Posterior vena cava (tissue), 2 donors: ENCODE measurements at places on chromosomes 12 and 14.

- DNase-seq, result no peak
These were observed 47.4 kb upstream of the SRSF5 start for GRCh38 chr14:69719501-69719951.

DNA sequence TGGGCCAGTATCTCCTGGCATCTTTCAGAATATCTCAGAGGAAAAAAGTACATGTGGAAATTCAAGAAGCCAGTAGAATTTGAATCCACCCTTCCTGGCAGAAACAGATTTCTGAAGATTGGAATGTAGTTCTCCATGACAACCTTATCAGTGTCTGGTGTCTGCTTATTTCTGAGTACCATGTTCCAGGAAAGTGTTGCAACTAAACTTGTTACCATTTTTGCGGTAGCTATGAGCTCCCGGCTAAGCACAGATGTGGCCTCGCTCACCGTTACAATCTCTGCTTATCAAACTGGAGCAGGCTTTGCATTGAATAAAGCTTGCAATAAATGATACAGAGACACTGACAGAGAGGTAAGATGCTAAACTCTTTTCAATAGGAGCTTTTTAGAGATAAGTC, 13.0 kb upstream of the ITPR2 start:
- DNase-seq, result no peak

GRCh38 chr12:4766445-4766844, 46.2 kb downstream of the GALNT8 start:
- DNase-seq, result no peak

- peak; percentile 64 for DNase-seq
These were observed 37.6 kb downstream of the RTL1 start for GRCh38 chr14:100865682-100866591.

DNA sequence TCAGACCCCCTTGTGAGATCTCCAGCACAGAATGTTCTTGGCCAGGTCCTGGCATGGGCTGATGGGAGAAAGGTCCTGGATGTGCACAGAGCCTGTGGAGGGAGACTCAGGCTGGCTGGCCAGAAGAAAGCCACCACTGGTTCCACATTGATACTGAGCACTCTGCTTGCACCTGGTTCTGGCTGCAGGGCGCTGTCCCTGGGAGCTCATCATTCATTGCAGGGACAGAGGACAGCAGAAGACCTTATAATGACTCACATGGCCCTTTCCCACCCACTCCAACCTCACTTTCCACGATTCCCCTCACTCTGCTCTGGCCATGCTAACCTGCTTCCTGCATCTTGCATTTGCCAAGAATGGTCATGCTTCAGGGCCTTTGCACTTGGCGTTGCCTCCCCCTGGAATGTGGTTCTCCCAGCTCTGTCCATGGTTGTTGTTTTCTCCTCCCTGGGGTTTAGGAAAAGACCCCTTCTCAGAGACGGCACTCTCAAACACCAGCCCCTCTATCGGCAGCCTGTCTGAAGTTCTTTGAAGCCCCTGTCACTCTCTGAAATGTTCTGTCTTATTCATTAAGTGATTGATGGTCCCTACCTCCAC, 10.3 kb downstream of the KRT7 start:
- no peak for DNase-seq

DNA sequence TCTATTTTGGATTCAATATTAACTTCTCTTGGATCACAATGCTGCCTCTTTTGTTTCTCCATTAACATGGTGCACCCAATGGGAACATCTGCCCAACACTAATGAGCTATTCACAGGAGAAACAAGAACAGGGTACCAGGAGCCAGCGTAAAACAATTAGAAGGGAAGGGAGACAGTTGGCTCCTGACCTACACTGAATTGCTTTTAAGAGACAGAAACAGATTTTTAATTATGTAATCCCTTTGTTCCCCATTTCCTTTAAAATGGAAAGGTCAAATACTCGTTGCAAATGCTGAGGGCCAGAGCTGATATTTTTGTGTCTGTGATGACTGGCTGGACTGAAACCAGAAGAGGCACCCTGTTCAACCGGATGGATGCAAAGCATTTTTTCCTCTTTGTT, 108.3 kb downstream of the SEC23A start:
- no peak for DNase-seq

GRCh38 chr12:58425481-58426392, 484.4 kb downstream of the ATP23 start:
- DNase-seq, result no peak

DNA sequence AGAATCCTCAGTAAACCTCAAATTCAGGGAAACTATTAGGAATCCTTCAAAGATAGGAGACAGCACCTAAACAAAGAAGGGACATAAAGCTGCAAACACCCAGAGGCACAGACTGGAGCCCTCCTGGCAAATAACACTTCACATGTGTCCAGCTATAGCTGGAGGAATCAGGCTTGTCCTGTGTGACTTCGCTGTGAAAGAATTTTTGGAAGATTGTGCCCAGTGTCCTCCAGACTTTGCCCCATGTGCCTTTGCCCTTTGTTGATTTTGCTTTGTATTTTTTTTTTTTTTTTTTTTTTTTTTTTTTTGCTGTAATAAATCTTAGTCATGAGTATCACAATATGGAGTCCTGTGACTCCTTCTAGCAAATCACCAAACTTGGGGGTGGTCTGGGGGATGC, 136.8 kb downstream of the KCNH5 start:
- no peak for DNase-seq

GRCh38 chr12:106629797-106630659, 47.2 kb downstream of the RFX4 start:
- DNase-seq, result no peak

DNA sequence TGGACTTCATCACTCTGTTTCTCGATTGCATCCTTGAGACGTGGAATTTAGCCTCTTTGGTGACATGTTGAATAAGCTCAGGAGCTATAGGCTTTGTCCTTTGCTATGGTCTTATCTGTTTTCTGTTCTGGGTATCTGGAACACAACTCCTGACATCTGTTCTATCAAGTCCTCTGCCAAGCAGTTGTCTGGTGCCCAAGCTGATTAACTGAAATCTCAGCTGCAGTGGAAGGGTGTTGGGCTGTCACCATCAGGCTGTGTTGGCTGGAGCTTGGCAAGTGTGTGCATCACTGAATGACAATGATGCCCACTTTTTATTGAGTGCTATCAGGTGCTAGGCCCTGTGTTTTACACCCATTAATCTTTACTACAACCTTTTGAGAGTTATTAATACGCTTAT, 77.8 kb downstream of the SMOC1 start:
- no peak for DNase-seq

DNA sequence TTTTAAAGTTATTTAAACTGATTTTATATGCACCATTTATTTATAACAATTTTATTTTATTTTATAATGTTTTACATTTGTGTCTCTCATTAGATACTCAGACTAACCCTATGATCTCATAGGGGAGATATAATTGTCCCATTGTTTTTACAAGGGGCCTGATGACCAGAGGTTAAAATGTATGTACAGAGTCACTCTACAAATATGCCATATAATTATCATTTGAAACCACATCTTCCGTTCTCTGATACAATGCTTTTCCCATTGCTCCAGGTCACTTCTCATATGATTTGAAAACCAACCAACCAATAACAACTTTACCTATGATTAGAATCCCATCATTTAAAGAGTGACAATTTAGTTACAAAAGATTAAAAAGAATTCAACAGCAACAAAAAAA, 137.8 kb downstream of the GPHN start:
- DNase-seq, result no peak

DNA sequence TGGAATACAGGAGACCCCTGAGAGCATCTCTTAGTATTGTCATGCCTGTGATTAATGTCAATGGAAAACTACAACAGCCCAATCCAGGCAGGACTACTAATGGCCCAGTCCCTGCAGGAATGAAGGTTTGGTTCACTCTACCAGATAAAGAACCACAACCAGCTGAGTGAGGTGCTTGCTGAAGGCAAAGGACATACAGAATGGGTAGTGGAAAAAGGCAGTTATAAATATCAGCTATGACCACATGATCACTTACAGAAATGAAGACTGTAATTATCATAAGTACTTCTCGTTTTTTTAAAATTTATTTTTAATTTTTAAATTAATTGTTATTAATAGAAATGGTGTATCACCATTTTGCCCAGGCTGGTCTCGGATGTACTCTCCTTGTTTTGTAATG, 17.2 kb upstream of the LPCAT3 start:
- no peak for DNase-seq

- DNase-seq, result no peak
These were observed 62.9 kb upstream of the VSX2 start for GRCh38 chr14:74176400-74176793.

- no peak for DNase-seq
These were observed 56.2 kb upstream of the NTF3 start for GRCh38 chr12:5375547-5376295.

- no peak for DNase-seq
These were observed 98.7 kb downstream of the WIF1 start for GRCh38 chr12:65022421-65022820.

DNA sequence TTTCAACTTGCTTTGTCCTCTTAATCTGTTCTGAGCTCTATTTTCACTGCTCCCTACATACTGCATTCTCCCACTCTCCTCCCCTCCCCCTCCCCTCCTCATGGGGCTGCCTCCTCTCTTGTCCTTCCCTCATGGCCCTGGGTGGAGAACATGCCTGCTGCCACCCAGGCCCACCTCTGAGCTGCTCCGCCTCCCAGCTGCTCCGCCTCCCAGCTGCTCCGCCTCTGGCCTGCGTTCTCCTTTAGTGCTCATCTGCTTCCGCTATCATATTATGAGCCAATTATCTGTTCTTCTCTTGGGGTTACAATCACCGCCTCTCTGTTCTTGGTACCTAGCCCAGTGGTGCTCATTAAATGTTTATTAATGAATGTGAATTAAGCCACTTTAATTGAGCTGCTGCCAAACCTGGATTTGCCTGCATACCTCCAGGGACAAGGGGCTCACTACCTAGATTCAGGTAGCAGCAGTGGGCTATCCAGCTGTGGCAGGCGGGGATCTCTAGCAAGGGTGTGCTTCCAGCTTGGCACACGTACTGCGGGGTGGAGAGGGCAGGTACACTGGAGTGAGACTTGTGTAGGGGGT, 32.0 kb upstream of the FAM181A start:
- DNase-seq, result no peak

DNA sequence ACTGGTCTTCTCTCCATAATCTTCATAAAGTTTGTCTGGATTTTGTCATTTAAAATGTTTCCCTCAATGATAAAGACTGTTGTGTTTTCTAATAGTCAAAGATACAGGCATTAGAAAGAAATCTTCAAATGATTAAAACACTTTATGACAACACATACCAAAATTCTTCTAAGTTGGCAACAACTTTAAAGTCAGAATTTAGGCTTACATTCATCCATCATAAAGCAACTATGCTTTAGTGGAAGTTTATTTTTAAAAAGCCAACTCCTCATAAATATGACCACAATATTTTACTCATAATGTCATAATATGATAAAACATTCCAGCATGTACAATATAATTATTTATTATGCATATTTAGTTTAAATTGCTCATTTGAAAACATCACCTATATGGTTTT, 17.2 kb upstream of the CCER1 start:
- DNase-seq, result no peak

- peak; percentile 76 for DNase-seq
These were observed 24.3 kb downstream of the ASPG start for GRCh38 chr14:104109731-104110361.

DNA sequence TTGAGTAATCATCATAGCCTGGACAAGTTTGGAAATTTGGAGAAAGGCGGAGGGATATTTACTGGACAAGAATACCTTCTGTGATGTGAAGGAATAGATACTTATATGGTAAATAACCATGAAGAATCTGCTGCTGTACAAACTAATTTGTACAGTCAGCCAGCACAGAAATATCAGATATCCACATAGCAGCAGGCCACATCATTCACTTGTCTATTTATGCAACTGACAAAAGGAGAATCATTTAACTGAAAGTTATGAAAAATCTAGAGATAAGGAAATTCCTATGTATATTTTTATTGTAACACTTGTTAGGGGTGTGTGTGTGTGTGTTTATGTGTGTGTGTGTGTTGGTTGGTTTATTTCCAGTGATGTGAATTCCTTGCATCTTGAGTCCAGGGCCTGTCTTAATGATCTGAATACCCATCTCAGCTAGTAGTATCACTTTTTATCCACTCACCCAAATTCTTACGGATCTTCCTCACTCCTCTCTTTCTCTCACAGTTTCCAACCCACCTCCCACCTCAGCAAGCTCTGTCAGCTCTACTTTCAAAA, 10.5 kb upstream of the LRIG3 start:
- DNase-seq, result no peak

DNA sequence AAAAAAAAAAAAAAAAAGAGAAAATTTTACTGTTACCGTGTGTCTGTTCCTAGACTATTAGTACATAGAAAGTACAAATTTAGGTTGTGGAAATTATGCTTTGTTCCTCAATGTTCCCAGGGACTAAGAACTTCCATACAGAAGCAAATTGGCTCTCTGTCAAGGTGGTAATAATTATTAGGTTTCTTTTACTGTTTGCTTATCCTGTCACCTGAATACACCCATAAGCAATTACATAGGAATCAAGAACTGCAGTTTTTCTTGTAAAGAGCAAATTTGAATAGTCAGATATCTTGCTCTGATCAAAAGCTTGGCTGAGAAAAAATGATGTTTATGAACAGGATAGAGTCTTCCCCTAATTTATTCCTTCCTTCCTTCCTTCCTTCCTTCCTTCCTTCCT, 191.2 kb downstream of the AEBP2 start:
- DNase-seq, result no peak

DNA sequence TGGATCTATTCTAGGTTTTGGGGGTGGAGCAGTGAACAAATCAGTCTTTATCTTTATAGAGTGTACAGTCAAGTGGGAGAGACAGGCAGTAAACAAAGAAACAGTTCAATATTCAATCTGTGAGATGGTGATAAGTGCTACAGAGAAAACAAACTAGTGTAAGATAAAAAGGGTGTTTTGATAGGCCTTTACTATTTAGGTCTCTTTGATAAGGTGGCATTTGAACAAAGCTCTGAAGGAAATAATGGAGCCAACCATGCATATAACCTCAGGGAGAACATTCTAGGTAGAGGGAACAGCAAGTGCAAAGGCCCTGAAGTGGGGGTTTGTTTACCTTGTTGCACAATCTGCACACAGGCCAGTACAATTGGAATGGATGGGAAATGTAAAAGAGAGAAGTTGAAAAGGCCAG, 47.3 kb downstream of the PTPN11 start:
- no peak for DNase-seq

DNA sequence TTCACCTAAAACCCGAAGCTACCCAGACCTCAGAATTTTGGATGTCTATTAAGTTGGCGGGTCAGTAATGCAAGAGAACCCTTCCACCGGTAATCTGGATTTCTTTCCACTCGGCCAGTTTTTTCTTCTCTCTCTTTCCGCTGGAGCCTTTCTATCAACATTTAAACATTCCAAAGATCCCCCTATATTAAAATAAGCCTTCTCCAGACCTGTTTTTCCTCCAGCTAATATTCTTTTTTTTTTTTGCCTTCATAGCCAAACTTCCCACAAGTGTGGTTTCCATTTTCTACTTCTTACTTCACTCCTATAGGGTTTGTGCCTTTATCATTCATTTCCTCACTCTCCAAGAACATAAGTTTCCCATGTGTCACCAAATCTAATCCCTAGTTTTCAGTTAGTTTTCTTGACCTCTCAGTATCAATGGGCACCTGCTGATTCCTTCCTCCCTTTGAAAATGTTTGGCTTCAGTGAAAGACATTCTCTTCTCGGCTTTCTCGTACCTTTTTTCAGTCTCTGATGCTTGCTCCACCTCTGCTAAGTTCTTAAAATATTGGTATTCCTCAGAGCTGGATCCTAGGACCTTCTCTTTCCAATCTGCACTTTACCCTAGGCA, 583 bp upstream of the SDR39U1 start:
- DNase-seq, result no peak
